NCI-H187 (cell line): ENCODE measurements at places on chromosomes 4 and X.

DNA sequence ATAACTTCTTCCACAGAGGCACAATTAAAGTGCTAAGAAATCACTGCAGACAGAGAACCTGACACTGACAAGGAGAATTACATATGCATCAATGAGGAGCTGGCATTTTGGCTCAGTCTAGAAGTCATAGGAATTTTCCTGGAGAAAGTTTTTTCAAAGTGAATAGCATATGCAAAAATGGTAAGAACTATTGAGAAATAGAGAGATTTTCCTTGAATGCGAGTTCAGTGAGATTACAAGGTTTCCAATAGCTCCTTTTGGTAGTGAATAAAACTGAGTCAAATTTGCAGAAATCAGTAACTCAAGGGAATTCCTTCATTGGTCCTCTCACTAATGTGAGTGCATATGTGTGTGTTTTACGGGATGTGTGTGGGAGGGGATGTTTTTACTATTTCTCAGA lies 557.5 kb downstream of the PPARGC1A start:
- DNase-seq: no peak

- no peak for DNase-seq
These were observed 39.3 kb upstream of the FAM47B start for GRCh38 chrX:34903316-34903715.

GRCh38 chr4:153799694-153800074 lies 10.8 kb upstream of the SFRP2 start:
- DNase-seq: no peak

- DNase-seq: no peak
These were observed 22.1 kb upstream of the NDST3 start for GRCh38 chr4:118012142-118012541.

GRCh38 chr4:75065909-75066308 lies 133.0 kb downstream of the PARM1 start:
- no peak for DNase-seq

DNA sequence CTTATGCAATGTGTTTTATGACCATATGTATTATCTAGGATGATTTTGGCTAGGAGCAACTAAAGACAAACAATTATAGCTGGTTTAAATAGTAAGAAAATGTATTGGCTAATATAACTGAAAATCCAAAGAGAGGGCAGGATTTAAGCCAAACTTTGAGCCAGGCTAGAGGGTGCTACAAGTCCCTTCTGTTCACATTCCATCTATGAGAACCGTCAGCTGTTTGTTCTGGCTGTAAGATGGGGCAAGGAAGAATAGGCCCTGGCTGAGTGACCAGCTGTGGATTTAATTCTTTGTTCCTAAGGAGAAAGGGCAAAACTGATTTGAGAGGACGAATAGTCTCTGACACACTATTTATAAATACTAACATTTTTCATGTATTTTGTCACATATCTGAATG lies 79.2 kb upstream of the UGT8 start:
- no peak for DNase-seq

- DNase-seq: no peak
These were observed 61.1 kb downstream of the RGS12 start for GRCh38 chr4:3353752-3354454.

- DNase-seq: no peak
These were observed 89.5 kb downstream of the KDR start for GRCh38 chr4:55035892-55036291.

DNA sequence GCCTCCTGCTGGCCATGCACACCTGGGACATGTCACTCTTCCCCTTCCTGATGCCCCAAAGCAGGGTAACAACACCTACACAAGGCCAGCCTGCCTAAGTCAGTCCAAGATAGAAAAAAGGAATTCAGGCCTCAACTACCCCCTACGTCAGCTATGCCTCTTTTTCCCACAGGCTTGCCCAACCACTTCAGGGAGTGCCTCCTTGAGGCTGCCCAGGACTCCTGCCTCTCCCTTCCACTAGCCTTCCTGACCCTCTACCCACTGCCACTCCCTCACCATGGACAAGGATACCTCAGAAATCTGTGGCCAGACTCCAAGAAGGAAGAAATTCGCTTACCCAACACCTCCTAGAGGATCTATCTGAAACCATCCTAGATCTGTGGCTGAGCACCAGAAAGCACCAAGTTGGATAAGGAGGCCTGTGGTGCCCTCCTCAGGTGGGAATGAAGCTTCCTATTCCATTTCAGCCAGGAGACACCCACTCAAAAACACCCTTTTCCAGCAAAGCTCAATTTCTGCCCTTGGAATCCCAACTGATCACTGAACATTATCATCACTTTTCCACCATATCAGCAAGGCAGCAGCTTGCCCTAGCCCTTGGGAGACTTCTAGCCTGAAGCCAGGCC lies 1.8 kb downstream of the KDM5C start:
- no peak for DNase-seq
